ENCODE measurements at places on chromosomes 7 and 10.

GRCh38 chr10:101355072-101355706, 1.2 kb downstream of the BTRC start:
- no peak for DNase-seq

DNA sequence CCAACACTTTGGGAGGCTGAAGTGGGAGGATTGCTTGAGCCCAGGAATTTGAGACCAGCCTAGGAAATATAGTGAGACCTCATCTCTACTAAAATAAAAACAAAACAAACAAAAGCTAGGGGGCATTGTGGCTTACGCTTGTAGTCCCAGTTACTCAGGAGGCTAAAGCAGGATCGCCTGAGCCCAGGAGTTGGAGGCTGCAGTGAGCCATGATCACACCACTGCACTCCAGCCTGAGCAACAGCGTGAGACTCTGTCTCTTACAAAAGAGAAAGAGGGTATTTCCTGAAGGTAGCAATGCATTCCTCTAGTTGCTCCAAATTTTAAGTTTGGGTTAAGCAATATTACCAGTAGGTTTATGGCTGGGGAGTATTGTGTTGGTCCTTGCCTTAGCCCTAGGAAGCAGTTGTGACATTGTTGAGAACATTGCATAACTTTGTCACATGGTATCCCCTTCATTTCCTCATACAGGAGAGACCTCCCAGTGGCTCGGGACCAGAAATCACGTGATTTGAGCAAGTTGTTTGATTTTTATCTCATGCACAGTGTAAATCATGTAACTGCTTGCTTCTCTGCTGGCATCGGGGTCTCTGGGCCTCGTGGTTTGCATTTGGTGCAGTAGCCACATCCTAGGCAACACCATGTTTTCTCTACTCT, 23.3 kb upstream of the SMARCD3 start:
- no peak for DNase-seq

GRCh38 chr7:977326-978048, 2.1 kb upstream of the COX19 start:
- no peak for DNase-seq

GRCh38 chr10:87935290-87936141, 72.1 kb downstream of the PTEN start:
- no peak for DNase-seq

DNA sequence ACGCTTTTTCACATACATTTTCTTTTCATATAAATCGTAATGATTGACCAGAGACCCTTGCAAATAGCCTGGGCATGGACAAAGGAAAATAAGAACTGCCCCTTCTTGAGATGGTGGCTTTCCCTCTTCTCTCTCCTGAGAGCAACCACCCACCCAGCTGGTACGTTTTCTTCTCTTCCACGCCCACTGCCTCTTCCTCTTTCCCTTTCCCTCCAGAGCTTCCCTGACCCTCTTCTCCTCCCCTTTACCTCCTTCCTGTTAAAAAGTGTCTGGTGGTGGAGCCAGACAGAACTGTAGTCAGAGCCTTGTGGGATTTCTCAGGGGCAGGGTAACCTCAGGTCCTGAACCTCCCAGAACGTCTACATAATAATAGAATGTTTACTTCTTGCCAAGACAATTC, 23.2 kb downstream of the GPR141 start:
- DNase-seq = no peak

DNA sequence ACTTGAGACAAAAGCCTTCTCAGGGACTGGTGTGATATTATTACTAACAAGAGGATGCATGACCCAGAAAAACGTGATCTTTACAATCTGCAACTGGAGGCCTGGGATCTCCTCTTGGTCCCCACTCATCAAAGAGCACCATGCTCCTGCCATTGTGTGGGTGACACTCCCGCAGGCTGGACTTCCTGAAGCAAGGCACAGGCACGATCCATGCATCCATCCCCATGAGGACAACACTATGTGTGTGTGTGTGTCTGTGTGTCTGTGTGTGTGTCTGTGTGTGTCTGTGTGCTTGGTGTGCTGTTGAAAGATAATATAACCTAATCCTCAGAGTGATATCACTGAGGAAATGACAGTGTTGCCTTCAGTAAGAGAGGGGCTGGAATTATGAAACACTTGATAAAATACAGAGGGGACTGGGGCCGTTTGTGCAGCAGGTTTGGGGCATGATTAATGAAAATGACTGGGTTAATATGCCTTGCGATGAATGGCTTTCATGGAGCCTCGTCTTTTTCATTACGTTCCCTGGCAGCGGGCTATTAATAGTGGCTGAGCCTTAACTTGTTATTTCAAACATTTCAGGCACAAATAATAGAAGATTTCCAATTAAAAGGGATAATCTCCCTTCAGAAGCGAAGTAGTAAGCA, 180.8 kb upstream of the TCERG1L start:
- DNase-seq = no peak

GRCh38 chr7:8386926-8387550, 46.4 kb upstream of the NXPH1 start:
- DNase-seq = no peak

DNA sequence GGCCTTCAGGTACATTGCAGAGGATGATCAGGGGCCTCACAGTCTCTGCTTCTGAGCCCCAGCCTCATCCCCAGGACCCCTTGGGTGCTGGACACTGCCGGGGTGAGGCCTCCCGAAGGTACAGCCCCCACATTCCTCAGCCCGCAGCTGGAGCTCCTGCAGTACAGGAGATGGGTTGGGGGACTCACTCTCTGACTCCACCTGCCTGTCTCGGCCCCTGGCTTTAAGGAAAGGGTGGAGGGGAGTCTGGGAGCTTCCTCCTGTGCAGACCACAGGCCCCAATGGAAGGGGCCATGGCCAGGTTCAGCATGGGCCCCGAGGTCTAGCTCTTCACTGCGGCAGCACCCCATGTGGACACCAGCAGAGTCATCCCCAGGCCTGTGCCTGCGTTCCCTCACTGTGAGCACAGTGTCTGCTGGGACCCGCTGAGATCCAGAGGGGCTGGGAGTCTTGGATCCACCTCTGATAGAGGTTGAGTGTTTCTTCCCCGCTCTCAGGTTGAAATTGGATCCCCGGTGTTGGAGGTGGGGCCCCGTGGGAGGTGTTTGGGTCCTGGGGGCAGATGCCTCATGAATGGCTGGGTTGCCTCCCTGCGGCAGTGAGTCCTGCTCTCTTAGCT, 99.9 kb downstream of the PRKAG2 start:
- no peak for DNase-seq

DNA sequence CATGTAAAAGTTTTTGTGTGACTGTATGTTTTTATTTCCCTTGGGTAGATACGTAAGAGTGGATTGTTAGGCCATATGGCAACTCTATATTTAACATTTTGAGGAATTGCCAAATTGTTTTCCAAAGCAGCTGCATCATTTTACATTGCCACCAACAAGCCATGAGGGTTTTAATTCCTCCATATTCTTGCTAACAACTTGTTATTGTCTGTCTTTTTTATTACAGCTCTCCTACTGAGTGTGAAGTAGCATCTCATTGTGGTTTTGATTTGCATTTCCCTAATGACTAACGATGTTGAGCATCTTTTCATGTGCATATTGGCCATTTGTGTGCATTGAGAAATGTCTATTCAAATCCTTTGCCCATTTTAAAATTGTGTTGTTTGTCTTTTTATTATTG, 94.9 kb downstream of the CARD11 start:
- DNase-seq = no peak

GRCh38 chr10:63922468-63923284, 401.5 kb downstream of the REEP3 start:
- DNase-seq = no peak

GRCh38 chr10:110323503-110323902, 18.8 kb upstream of the SMNDC1 start:
- DNase-seq = no peak

DNA sequence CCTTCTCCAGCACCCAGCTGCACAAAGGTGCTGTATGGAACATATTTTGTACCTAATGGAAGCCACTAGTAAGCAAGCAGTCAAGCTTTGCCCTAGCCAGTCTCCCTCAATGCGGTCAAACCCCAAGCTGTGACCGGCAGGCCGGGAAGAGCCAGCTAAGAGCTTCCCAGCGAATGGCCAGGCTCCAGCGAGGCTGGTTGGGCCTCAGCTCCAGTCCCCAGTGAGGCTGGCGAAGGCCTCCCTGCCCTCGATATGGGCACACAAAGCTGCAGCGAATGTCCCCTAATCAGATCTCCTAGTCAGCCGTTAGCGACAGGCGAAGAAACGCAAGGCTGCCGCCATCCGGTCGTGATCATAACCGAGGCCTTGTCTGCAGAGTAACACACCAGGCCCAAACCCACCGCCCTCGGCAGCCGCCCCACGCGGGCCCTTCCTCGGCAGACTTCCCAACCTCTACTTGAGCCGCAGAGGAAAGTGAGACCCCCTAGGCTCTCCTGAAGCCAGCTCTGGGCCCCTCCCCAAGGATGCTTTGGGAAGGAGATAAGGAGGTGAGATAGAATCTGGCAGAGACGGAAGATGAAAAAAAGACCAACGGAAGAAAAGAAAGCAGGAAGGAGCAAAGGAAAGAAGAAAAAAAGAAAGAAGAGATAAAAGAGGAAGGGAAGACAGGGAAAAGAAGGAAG, 3.1 kb upstream of the HOXA9 start:
- no peak for DNase-seq

DNA sequence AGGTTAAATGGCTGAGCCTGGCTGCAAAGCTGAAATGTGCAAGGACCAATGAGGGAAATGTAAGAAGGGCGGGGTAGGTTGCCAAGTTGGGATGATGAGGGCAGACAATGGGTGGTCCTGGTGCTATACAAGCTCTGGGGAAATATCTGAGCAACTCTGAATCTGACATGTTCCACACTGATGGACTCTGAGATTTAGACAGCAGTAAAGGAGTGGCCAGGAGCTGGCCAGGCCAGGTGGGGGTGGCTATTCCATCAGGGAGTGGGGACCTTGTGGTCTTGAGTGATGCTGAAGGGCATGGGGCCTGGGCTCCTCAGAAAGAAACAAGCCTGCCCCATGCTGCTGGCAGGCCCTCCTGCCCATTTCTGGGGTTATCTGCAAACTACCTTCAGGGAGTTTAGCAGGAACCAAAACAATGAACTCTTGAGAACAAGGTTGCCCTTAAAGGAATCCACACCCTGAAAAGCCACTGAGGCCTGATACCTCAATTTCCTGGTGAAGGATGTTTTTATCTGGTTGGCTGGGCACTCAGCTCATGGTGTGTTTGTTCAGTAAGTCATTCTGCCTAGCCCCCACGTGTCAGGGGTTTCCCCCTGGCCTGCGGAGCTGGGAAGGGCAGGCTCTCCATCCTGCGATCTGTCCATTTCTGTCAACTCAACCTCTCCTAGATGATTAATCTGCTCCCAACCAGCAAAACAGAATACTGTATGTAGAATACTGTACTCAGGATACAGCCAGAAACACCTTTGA, 143.3 kb upstream of the TNS3 start:
- no peak for DNase-seq

GRCh38 chr10:126997801-126998590, 92.8 kb downstream of the DOCK1 start:
- DNase-seq = no peak

DNA sequence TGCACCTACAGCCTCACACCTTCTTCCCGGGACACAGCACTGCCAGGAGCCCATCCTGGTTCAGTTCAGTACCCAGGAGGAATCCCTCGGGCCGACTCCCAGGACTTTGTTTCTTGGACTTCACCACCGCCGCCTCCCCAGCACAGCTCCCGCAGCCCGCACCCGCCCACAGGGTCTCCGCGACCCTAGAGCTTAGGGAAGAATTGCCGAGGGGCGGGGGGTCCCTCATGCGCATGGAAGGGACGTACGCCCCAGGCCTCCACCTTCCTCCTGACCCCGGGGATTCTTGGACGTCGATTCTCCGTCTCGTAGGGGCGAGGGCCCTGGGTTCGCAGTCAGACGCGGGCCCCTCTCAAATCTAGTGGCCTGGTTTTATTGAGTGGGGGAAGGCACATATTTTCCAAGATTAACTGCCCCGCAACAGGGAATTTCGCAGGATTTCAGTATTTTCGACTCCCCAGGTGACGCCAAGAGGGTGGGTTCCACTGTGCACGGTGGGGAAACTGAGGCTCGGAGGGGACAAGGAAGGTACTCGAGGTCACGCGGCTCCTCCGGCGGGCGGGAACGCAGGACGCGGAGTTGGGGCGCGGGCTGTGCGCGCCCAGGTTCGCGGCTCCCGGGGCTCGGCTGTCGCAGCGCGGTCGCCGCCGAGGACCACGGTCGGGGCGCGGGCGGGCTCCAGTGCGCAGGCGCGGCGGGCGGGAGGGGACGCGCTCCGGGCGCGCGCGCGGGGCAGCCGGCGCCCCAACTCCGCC, at the start of gene ADCY1:
Gene ADCY1, plus strand, starts transcription at position 708 of the 755 bp plus-strand sequence. CDS start 176 bp downstream, outside the sequence.
- no peak for DNase-seq

DNA sequence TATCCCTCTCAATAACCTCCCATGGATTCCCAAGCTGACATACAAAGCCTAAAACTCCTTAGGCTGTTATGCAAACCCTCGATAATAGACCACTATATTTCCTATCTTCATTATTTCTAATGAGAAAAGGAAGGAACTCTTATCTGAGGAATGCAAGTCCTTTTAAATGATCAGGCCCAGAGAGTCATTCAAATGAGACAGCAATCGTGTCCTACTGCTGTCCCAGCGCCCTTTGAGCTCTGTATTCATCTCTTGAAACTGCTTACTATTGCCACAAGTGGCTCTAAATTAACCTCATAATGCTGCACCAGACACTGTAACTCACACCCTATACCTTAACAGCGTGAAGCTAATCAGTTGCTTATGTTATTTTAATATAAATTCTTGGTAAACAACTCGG, 182.1 kb upstream of the NAMPT start:
- no peak for DNase-seq

DNA sequence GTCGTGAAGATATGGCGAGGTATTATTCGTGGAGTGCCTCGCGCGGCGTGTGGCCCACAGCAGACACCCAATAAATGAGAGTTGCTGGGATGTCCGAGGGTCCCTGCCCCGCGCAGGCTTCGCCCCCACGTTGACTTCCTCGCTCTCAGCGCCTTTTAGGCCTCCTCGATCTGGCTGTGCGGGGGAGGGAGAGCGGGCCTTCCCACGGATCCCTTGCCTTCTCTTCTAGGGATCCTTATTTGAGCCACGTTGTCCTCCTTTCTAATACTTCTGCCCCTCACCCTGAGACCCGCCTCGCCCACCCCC, 660 bp downstream of the VCL start:
- no peak for DNase-seq

GRCh38 chr7:71843676-71844075, 568.5 kb downstream of the CALN1 start:
- no peak for DNase-seq

- no peak for DNase-seq
These were observed 1.0 kb upstream of the AVPI1 start for GRCh38 chr10:97687785-97688781.
